IgD-negative memory B cell (primary cell): ENCODE measurements at places on chromosomes 6 and 20. TPM values are rescaled to one million over a fixed set of nuclear protein-coding genes. Genes with fewer than 3 reads are reported as not detected.

Gene CDC5L
- polyA plus RNA-seq = 16.0 TPM

Gene MPC1
- polyA plus RNA-seq = 38.6 TPM

Gene NOX3
- not detected for polyA plus RNA-seq

Gene SERPINB6
- polyA plus RNA-seq = 77.8 TPM

Gene RBBP9
- polyA plus RNA-seq = 11.9 TPM

Gene CYP24A1
- not detected for polyA plus RNA-seq

Gene TCF21
- polyA plus RNA-seq = not detected

Gene PRICKLE4
- polyA plus RNA-seq = not detected

Gene SLC12A5
- 0.11 TPM for polyA plus RNA-seq

Gene PBOV1
- polyA plus RNA-seq = not detected
